Gastrocnemius medialis (tissue), 4 donors: ENCODE measurements at places on chromosomes 12 and 14. TPM values are rescaled to one million over a fixed set of nuclear protein-coding genes. Genes with fewer than 3 reads are reported as not detected.
A peak's percentile ranks its signal among the peaks of the same experiment; 100 is the strongest.

DNA sequence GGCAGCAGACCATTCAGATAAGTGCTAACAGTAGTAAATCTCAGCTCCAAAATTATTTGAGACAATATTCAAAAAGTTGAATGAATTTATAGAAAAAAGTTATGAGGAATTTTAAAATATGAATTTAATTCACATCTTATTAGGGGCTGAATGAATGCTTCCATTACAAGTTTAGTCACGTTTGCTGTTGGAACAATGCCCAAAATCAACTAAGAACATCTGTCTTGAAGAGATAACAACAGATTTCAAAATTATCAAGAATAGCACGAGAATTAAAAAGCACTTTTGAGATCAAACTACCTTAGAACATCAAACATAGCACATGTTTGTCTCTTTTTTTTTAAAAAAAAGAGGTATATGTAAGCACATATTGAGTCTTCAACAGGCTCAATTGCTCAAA, 115.4 kb upstream of the PPFIA2 start:
- no peak overlapping the region for H3K4me3 ChIP-seq
- H3K4me1 ChIP-seq: no peaks in the 10 kb centered on the region
- H3K36me3 ChIP-seq: no peaks in the 10 kb centered on the region

DNA sequence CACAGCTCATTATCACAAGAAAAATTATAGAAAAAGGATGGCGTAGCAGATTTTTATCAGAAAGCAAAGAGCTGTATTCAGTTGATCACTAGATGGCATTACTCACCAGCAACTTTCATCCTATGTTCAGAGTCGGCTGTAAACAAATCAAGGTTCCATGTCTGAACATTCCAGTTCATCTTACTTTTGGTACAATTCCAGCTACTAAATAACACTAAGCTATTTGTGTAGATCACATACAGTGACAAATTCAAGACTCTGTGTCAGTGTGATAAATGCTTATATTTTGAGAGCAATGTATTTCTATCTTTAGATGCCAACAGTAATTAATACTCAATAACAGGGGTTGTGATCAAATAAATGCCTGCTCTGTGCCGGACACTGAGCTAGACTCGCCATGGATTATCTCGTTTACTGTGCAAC, 30.1 kb downstream of the NRDE2 start:
- H3K4me3 ChIP-seq: no peak overlapping the region
- H3K27ac ChIP-seq: peak overlapping the region; percentile 74
- peaks cover 27% of the 10 kb centered on the region for H3K4me1 ChIP-seq
- no peaks in the 10 kb centered on the region for H3K27me3 ChIP-seq
- peaks cover 38% of the 10 kb centered on the region for H3K36me3 ChIP-seq

GRCh38 chr14:30214014-30214413, 286.4 kb upstream of the PRKD1 start:
- H3K27me3 ChIP-seq: no peaks in the 10 kb centered on the region
- H3K36me3 ChIP-seq: no peaks in the 10 kb centered on the region
- no peak overlapping the region for H3K4me3 ChIP-seq
- H3K4me1 ChIP-seq: no peaks in the 10 kb centered on the region
- no peak for DNase-seq

DNA sequence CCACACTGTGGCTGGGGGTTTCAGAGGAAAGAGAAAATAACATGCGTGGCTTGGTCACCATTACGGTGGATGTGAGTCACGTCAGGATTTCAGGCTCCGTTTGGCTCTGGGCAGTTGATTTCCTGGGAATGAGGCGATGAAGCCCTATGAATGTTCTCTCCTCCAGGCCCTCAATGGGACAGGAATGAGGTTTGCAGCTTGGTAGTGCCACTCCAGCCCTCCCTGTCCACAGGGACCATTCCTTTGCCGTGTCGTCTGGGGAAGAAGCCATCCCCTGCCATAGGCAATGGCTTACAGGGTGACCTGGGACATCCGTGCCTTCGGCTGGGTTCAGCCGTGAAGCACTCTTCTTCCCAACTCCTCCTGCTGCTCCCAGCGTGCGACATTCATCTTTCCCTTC, 95.0 kb downstream of the FBXL14 start:
- H3K36me3 ChIP-seq: no peaks in the 10 kb centered on the region
- peaks cover 19% of the 10 kb centered on the region for H3K4me1 ChIP-seq
- no peak overlapping the region for H3K27ac ChIP-seq
- H3K4me3 ChIP-seq: no peak overlapping the region

- no peaks in the 10 kb centered on the region for H3K36me3 ChIP-seq
- no peaks in the 10 kb centered on the region for H3K4me1 ChIP-seq
- no peaks in the 10 kb centered on the region for H3K27me3 ChIP-seq
- no peak for DNase-seq
These were observed 47.2 kb downstream of the ARMH4 start for GRCh38 chr14:58104808-58105207.

DNA sequence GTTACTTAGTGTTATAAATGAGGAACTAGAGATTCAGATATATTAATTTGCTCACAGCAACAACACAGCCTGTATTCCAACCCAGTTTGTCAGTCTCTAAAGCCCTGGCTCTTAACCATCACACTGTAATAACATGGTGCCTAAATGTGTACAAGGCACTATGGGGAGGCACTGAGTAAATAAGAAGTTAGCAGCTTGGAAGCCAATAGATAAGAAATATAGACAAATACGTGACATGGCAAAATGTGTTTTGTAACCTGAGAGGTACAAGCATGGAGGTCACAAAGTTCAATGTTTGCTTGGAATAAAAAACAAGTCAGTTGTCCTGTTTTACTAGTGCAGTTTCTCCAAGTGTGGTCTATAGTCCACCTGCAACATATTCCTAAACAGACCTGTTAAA, 16.3 kb upstream of the SLCO1A2 start:
- no peaks in the 10 kb centered on the region for H3K27me3 ChIP-seq
- H3K4me1 ChIP-seq: no peaks in the 10 kb centered on the region
- no peak overlapping the region for H3K27ac ChIP-seq
- DNase-seq: no peak
- no peaks in the 10 kb centered on the region for H3K36me3 ChIP-seq
- no peak overlapping the region for H3K4me3 ChIP-seq

DNA sequence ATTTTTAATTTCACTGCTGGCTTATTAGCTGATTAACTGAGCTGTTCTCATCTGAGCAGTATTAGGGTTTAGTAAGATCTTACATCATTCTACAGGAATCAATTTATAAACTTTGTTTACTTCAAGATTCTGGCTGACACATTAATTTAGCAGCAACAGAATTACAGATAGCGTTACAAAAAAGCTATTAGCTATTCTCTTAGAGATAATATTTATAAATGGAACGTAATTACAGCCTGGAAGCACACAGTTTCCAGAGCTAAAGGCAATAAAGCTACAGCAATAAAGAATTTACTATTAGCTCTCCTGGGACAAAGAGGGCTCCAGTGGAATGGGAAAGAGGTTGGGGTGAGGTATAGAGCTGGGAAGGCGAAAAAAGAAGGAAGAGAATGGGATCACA, 34.7 kb downstream of the PDE6H start:
- H3K4me3 ChIP-seq: no peak overlapping the region
- H3K4me1 ChIP-seq: no peaks in the 10 kb centered on the region
- H3K36me3 ChIP-seq: no peaks in the 10 kb centered on the region

DNA sequence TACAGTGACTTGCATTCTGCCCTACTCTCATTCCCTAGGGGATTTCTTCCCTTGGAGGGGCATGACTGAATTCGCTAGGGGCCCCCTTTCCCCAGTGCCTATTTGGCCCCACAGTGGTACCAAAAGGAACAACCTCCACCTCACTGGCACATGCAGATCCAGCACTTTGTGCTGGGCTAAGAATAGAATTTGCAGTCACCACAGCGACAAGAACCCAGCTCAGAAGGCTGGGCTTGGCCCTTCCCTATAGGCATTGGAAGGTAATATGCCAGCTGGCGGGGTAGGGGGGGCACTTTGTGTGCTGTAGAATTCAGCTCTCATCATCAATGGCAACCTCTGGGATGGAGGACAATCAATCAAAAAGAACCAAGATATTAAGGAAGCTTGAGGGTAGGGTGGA, 13.9 kb downstream of the BAZ2A start:
- peaks cover 5% of the 10 kb centered on the region for H3K36me3 ChIP-seq
- no peaks in the 10 kb centered on the region for H3K27me3 ChIP-seq
- DNase-seq: no peak
- peaks cover 40% of the 10 kb centered on the region for H3K4me1 ChIP-seq

- no peaks in the 10 kb centered on the region for H3K4me1 ChIP-seq
- no peak overlapping the region for H3K4me3 ChIP-seq
- no peak overlapping the region for H3K27ac ChIP-seq
- H3K36me3 ChIP-seq: no peaks in the 10 kb centered on the region
These were observed 460.9 kb downstream of the RMST start for GRCh38 chr12:97923546-97923945.

DNA sequence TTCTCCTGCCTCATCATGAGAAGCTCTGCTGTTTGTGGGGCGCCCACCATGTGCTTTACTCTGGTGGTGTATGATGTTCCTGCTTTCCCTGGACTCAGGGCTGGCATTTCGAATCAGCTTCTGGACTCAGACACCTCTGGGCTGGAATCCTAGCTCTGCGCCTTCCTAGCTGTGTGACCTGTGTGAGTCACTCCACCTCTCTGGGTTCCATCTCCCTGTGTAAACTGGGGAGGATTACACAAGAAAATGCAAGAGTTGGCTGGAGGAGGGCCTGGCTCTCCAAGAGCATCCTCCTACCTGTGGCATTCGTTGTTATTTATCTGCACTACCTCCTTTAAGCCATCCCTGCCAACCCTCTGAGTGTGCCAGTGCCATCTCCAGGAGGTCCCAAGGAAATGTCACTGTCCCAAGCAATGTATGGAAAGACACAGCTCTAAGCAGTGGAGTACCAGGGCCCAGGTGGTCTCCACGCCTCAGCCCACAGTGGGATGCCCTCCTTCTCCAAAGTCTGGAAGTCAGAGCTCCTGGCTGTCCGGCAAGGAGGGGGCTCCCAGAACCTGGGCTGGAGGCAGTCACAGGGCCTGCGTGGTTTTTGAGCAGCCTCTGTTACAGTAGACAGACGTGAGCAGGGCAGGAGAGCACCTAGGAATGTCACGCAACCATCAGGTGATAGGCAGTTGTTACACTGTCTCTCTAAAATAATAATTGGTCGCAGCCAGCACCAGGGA, 7.3 kb upstream of the TNFAIP2 start:
- no peaks in the 10 kb centered on the region for H3K27me3 ChIP-seq
- no peak overlapping the region for H3K4me3 ChIP-seq
- DNase-seq: no peak

The TAPBPL gene
- 3.8 TPM for total RNA-seq

DNA sequence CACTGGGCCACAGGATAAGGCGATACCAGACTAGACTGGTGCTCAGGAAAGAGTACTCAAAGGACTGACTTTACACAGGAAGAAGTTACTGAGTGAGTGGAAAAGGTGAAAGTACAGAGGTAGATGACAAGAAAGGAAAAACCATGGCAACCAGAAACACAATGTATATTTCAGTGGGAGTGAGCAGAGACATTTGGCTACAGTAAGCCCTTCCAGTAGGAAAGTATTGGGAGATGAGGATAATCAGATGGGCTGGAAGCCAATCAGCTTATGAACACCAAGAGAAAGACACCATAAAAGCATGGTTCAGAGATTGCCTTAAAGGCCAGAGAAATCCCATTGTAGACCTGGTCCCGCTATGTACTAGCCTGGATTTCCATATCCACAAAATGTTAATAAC, 51.6 kb downstream of the TMTC1 start:
- H3K4me3 ChIP-seq: no peak overlapping the region
- H3K27ac ChIP-seq: peak overlapping the region; percentile 84
- no peak for DNase-seq
- H3K27me3 ChIP-seq: no peaks in the 10 kb centered on the region
- no peaks in the 10 kb centered on the region for H3K36me3 ChIP-seq

DNA sequence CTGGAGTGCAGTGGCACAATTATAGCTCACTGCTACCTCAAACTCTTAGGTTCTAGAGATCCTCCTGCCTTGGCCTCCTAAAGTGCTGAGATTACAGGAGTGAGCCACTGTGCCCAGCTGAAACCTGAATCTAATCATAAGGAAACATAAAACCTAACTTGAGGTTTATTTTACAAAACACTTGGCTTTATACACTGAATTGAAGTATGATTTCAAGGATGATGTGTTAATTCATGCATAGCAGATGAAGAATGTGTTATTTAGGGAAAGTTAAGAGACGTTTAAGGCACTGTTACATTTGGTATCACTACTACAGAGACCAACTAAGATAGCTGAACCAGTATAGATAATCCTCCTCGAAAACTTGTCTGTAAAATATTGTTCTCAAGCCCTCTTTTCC, 6.4 kb downstream of the DICER1 start:
- DNase-seq: no peak
- peaks cover 48% of the 10 kb centered on the region for H3K4me1 ChIP-seq

- peaks cover 57% of the 10 kb centered on the region for H3K36me3 ChIP-seq
- no peak for DNase-seq
- no peaks in the 10 kb centered on the region for H3K27me3 ChIP-seq
- no peak overlapping the region for H3K4me3 ChIP-seq
- H3K27ac ChIP-seq: no peak overlapping the region
- peaks cover 22% of the 10 kb centered on the region for H3K4me1 ChIP-seq
These were observed 14.3 kb downstream of the TBK1 start for GRCh38 chr12:64466178-64466577.

GRCh38 chr12:29844667-29845066, 60.9 kb upstream of the TMTC1 start:
- DNase-seq: no peak
- H3K4me1 ChIP-seq: no peaks in the 10 kb centered on the region
- no peak overlapping the region for H3K4me3 ChIP-seq
- H3K27me3 ChIP-seq: no peaks in the 10 kb centered on the region
- no peaks in the 10 kb centered on the region for H3K36me3 ChIP-seq
- no peak overlapping the region for H3K27ac ChIP-seq

The RNF212B gene
- not detected for total RNA-seq

DNA sequence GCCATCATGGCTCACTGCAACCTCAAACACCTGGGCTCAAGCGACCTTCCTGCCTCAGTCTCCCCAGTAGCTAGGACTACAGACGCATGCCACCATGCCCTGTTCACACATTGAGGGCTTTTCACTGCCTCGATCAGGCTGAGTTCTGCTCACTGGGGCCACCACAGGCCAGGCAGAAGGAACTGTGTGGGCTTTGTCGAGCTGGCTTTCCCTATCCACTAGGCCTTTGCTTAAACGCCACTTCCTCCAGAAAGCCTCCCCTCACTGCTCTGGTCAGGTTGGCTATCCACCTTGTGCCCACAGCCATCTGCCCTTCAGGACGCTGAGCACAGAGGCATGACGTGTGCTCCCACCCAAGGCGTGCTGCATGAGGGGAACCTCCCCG, 45.2 kb downstream of the MLXIP start:
- H3K4me3 ChIP-seq: no peak overlapping the region
- peak overlapping the region; percentile 97 for H3K27ac ChIP-seq
- H3K4me1 ChIP-seq: peaks cover 64% of the 10 kb centered on the region
- no peak for DNase-seq
- H3K36me3 ChIP-seq: peaks cover 15% of the 10 kb centered on the region

GRCh38 chr12:25322918-25323531, 72.3 kb upstream of the KRAS start:
- no peaks in the 10 kb centered on the region for H3K4me1 ChIP-seq
- H3K4me3 ChIP-seq: no peak overlapping the region
- H3K36me3 ChIP-seq: no peaks in the 10 kb centered on the region
- H3K27ac ChIP-seq: no peak overlapping the region

DNA sequence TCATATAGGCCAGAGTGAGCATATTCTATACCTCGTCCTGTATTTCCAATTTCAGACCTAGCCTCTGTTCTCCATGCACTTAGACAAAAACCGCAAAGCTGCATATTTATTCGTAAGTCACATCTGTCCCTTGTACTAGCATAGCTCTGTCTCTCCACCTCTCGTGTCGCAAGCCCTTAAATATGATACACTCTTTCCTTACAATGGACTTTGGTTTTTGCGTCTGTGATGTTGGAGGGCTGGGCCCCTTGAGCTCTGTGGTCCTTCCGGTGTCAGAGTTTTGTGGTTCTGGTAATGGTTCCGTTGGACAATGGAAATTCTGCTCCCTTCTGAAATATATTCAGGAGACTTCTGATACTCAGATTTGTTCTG, 11.3 kb downstream of the PRKCH start:
- H3K36me3 ChIP-seq: no peaks in the 10 kb centered on the region
- H3K4me1 ChIP-seq: no peaks in the 10 kb centered on the region
- DNase-seq: no peak
- no peak overlapping the region for H3K27ac ChIP-seq
- no peak overlapping the region for H3K4me3 ChIP-seq
- no peaks in the 10 kb centered on the region for H3K27me3 ChIP-seq
